ENCODE measurements at places on chromosomes 3 and 15.

DNA sequence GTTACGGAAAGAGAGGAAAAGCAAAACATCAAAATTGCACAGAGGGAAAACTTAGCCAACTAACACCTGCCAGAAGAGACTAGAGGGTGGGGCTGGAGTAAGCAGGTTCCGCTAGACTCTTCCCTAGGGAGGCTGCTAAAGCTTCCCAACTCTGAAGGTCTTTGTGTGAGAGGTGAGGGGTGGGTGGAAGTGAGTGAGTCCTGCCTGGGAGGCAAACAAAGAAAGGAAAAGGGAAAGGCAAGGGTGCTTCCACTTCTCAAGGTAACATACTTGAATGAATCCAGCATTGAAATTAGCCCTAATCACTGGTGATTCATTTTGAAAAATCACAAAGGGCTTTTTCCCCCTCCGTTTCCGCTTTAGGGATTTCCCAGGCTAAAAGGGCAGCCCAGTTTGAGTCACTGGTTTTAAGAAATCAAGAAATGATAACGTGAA is 220.5 kb upstream of the ADAMTS9 start:
- no peak for DNase-seq

DNA sequence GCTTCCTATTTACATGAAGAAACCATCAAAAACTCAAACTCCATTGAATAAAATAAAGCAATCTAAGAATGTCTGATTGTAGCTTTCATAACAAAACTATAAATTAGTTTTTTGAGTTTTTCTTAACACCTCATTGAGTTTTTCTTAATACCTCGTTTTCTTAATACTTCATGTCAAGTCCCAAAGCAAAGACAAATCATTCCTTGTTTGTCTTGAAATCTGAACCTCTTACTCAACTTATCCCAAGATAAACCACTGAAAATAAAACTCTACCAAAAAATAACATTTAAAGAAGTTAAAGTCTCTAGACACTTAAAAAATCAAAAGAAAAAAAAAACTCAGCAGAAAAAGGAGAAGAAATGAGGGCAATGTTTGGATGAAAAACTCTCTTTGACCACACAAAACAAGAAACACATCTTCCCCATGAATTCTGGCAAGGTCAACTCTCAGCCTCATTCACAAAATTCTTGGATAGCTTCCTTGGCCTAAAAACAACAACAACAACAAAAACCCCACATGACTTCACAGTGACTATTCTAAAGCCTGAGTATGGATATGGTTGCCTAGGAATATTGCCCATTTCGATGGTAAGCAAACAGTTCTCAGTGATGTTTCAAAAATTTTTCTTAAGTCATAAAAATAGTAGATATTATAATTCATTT is 38.2 kb downstream of the TMCC1 start:
- no peak for DNase-seq

GRCh38 chr15:44296625-44297524 is 8.4 kb downstream of the GOLM2 start:
- DNase-seq = no peak

- peak; percentile 27 for DNase-seq
These were observed 67.1 kb upstream of the MCTP2 start for GRCh38 chr15:94164202-94164807.

GRCh38 chr15:88476635-88477060 is 9.1 kb downstream of the MRPS11 start:
- no peak for DNase-seq

DNA sequence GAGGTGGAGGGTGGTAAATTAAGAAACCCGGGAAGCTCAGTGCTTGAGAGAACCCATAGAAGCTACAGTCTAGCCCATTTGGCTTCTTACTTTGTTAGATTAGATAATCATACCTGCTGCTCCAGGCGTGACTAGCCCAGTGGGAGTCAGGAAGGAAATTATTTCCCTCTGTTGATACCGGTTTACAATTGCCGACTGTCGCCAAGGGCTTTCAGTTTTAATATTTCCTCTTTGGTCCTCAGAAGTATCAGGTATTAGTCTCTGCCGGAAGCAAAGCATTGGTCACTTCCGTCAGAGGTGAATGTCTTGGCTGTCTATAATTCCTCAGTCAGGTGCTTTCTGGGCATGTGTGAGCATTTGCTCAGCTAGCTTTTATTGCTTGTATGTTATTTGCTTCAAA is 75.2 kb downstream of the LPP start:
- DNase-seq = no peak

DNA sequence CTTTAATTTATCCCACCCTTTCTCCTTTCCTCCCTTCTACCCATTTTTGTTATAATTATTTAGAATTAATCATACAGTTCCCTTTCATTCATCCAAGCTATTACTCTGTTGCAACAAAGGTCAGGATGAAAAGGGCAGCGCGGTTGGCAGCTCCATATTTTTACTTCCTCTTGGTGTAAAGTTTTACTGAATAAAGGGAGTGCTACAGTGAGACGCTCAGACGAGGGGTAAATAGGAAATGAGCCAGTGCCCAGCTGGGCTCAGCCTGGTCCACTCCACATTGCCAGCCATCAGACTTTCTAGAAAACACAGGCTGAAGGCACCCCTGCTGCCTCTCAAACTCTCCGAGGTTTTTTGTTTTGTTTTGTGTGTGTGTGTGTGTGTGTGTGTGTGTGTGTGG is 21.9 kb upstream of the ZBTB38 start:
- DNase-seq = no peak
